Testis (tissue), 5 donors: ENCODE measurements at places on chromosomes 16 and 17.

- no peak for DNase-seq
Measured at GRCh38 chr17:58184308-58184985, 8.1 kb upstream of the EPX start.

GRCh38 chr17:74008196-74008595, 195.3 kb upstream of the RPL38 start:
- no peak for DNase-seq

DNA sequence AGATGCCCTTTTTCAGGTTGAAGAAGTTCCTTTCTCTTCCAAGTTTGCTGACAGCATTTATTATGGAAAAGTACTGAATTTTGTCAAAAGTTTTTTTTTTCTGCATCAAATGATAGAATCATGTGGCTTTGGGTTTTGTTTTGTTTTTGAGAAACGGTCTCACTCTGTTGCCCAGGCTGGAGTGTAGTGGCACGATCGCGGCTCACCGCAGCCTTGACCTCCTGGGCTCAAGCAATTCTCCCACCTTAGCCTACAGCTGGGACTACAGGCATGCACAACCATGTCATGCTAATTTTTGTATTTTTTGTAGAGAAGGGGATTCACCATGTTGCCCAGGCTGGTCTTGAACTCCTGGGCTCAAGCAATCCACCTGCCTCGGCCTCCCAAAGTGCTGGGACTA, 7.3 kb downstream of the CMTM4 start:
- DNase-seq = no peak

- no peak for DNase-seq
Measured at GRCh38 chr17:70869402-70870085, 700.2 kb downstream of the KCNJ2 start.

DNA sequence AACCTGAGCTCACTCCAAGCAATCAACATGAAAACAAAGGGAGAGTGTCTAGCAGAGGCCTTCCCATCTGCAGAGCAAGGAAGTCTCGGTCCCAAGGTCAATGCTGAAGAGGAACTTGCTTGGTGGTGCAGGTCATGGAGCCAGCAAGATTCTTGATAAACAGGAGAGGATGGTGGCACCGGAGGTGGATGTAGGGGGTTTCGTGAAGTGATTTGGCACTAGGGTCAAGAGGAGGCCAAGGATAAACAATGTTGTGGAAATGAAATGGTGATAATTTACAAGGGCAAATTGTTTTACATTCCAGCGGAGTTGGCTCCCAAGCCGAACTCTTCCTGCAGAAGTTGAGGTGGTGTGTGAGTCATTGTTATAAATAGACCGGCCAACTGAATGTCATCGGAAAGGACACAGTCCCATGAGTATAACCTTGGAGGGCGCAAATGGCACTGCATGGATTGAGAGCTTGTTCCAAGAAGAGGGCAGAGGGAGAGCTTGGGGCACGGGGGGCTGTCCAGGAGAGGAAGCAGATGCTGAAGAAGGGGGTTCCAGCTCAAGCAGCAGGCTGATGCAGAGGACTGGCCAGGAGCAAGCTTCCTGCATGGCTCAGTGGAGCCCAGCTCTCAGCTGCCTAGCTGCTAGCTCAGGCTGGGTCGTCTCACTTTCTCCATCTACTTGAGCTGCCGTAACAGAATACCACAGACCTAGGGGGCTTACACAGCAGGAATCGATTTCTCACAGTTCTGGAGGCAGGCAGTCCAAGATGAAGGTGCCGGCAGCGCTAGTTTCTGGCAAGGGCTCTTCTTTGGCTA, 136.6 kb downstream of the COPRS start:
- no peak for DNase-seq

DNA sequence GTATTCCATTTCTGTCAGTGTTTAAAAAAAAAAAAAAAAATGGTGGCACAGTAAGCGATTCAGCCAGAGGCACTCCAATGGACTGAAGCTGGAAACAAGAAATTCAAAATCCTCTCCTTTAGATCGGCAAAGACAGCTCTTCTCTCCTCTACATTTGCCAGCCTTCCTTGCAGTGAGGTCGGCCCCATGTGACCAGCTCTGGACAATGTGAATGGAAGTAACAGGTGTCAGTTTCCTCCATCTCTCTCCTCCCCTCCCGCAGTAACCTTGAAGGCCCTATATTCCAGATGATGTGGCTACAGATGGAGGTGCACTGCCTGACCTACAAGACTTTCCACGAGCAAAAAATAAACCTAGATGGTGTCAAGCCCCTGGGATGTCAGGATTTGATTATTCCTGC, 15.0 kb downstream of the CUEDC1 start:
- no peak for DNase-seq

GRCh38 chr17:12618557-12618956, 47.1 kb upstream of the MYOCD start:
- DNase-seq = no peak

GRCh38 chr17:10041287-10041612, 136.2 kb upstream of the RCVRN start:
- no peak for DNase-seq

DNA sequence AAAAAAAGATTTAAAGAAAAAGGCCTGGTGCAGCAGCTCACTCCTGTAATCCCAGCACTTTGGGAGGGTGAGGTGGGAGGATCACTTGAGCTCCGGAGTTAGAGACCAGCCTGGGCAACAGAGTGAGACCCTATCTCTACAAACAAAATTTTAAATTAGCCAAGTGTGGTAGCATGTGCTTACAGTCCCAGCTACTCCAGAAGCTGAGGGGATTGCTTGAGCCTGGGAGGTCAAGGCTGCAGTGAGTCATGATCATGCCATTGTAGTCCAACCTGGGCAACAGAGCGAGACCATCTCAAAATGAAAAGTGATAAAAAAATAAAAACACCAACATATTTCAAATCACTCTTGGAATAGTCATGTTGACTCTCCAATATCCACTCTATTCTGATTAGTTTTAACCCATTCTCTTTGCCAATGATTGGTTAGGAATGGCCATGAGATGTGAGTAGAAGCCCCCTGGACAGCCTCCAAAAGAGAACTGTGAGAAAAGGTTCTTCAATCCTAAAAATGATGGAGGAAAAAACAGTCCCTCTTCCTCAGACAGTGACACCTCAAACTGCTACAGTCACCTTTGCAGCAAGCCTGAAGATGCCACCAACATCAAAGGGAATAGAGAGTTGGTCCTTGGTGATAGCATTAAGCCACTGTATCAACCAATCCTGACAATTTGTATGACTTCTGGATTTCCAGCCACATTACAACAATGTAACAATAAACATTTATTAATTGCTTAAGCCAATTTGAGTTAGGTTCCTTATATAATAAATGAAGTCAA, 2.9 kb upstream of the KANSL1 start:
- DNase-seq = no peak

GRCh38 chr17:28570716-28571360, 486 bp downstream of the PIGS start:
- DNase-seq = peak; percentile 74

DNA sequence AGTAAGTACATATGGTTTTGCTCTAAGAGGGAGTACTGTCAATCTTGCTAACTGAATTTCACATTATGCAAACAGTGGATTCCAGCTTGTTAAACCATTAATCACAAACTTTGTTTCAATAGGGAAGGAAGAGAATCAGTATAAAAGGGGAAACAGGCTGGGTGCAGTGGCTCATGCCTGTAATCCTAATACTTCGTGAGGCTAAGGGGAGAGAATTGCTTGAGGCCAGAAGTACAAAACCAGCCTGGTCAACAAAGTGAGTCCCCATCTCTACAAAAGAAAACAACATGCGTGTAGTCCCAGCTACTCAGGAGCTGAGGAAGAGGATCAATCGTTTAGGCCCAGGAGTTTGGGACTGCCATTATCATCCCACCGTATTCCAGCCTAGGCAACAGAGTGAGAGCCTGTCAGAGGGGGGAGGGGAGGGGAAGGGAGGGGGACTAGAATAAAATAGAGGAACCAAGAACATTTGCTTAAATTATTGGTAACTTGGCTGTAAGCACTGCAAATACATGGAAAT, 65.7 kb downstream of the FBXL20 start:
- no peak for DNase-seq
